ENCODE measurements at places on chromosomes 2 and 18.

- no peak for DNase-seq
Measured at GRCh38 chr2:59077026-59077725, 836.1 kb upstream of the FANCL start.

- DNase-seq: no peak
Measured at GRCh38 chr2:152537081-152537651, 180.1 kb downstream of the PRPF40A start.

DNA sequence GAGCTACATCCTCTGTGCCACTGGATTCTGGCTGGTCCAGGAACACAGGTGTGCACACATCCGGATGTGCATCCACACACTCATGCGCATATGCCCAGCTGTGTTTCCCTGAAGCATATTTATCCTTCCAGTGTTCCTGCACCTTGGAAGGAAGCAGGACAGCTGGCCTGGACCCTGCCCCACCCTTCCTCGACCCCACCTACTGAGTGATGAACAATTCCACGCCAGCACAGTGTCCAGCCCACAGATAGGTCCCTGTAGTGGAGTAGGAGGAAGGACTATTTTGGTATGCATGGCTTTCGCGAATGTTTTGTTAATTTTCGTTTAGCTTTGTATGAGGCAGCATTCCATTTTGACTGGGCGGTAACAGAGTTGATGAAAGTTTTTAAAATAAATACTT, 211.5 kb downstream of the AGAP1 start:
- no peak for DNase-seq

- DNase-seq: no peak
Measured at GRCh38 chr2:2108756-2109155, 222.3 kb downstream of the MYT1L start.

GRCh38 chr2:72300147-72300684, 152.6 kb upstream of the CYP26B1 start:
- DNase-seq: no peak

DNA sequence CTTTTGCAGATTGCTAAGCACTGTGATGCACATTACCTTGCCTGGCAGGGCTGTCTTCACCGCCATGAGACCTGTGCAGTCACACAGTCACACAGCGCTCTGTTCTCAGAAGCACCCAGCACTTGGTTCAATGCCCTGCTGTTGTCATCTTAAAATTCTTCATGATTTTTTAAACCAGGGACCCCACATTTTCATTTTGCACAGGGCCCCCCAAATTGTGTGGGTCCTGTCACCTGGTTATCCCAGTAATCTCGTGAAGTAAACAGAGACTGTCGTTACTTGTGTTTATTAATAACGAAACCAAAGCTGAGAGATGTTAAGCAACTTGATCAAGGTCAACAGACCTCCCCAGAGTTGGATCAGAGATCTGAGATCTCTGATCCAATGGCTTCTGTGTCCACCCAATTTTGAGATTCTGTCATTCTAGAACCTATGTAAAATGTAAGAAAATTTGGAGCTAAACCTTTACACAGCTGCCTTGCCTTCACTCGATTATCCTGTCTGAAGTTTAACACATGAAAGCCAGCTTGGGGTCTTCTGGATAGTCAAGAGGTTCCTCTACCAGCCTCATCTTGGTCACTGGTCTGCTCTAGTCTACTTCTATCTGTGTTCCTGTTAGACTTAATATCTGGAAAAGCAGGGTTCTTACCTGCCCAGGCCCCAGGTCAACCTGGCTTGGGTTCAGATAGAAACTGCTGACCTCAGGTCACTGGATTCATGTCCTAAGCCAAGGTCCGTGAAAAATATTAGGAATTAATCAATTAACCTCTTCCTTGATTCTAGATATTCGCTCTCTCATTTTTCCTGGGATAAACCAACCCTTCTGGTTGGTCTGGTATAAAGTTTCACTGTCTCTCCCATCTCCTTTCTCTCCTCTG, 13.7 kb upstream of the TTC39C start:
- no peak for DNase-seq

- DNase-seq: no peak
Measured at GRCh38 chr2:57156231-57156924, 890.2 kb upstream of the VRK2 start.

- DNase-seq: no peak
Measured at GRCh38 chr2:18690342-18690741, 101.0 kb upstream of the NT5C1B start.

- DNase-seq: no peak
Measured at GRCh38 chr2:100039291-100039980, 103.0 kb downstream of the AFF3 start.

- DNase-seq: no peak
Measured at GRCh38 chr2:105674401-105674800, 70.3 kb upstream of the NCK2 start.

DNA sequence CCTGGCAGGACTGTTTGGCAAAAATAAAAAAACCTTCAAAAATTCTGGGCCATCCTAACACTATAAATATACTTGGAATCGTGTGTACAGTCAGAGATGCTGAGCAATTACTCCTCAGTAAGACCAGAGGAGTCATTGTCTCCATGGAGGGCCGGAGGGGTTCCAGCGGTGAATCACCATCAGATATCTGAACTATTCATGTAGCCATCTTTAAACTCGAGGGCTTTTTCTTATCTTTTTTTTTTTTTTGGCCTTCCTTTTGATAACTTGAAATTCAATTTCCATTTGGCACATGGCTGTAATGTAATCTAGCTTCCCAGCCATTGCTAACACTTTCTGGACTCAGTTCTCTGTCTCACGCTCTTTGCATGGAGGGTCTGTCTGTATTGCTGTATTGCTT, 7.4 kb upstream of the FHL2 start:
- DNase-seq: no peak

GRCh38 chr2:114610677-114611076, 168.2 kb downstream of the DPP10 start:
- no peak for DNase-seq
